ENCODE measurements at places on chromosomes 6 and 20.

DNA sequence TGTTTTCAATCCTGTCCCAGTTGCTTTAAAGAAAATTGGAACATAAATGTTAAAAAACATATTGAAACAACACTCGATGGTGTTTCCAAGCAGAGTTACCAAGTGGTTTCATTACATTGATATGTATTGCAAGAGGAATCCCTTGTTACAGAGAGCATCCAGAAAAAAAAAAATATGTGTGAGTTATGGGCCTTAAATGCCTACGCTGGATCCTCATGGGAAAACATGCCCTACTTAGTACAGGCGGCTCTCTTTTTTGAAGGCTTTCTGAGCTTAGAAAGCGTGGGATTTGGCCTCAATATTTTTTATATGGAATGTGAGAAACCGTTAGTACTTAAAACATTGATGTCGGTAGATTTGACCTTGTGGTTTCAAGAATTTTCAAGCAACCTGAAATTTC lies 26.1 kb downstream of the BTBD3 start:
- DNase-seq, result no peak

GRCh38 chr20:37261714-37262113 lies at the start of gene GHRH:
Gene GHRH, minus strand, starts transcription at chr20:37261814. Its CDS starts 4,925 bp downstream, at chr20:37256889.
- DNase-seq, result no peak

DNA sequence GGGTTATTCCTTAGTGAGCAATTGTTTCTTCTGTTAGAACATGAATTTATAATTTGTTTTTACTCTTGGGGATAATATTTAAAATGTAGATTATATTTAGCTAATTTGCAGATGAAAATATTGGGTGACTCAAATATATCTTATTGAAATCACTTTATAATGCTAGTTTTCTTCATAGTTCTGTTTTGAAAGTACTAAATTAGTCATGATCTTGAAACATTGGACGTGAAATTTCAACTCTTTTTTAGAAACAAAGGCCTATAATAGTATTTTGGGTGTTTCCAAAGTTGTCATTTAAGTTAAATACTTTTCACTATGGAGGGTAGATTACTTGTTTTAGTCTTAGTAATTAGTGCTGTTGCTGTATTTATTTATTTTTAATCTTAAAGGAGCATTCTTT lies 250.9 kb downstream of the UTRN start:
- no peak for DNase-seq

DNA sequence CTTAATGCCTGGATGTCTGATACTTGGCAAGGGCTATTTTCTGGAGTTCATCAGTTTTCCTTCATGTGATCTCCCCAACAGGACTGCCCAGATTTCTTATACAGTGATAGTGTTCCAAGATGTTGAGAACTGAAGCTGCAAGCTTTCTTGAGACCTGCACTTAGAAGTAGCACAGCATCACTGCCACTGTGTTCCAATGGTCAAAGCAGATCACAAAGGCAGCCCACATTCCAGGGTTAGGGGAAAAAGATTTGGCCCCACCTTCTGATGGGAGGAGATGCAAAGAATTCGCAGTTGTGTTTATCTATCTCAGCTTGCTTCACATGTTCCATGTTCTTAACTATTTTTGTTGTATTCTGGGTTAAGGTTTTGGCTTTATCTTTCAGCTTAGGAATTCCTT lies 78.2 kb downstream of the GPX5 start:
- DNase-seq, result no peak

DNA sequence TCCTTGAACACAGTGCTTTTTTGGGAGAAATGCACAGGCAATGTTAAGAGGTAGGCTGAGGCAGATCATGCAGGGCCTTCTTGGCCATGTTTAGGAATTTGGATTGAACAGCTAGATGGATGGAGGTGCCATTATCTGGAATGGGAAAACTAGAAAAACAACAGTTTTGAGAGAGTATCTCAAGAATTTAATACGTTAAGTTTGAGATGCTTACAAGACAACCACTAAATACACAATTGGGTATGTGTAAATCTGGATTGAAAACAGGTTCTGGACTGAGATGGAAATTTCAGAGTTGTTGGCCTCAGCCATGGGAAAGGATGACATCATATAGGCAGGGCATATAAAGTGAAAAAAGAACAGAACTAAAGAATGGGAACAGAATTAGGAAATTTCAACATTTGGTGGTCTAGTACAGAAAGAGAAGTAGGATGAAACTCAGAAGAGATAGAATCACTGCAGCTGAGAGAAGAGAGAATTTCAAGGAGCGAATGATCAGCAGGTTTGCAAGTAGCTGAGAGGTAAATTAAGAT lies 37.1 kb downstream of the NCOA7 start:
- no peak for DNase-seq

GRCh38 chr6:78460711-78461110 lies 406.6 kb upstream of the IRAK1BP1 start:
- DNase-seq, result no peak

GRCh38 chr6:11968241-11968806 lies 43.8 kb upstream of the HIVEP1 start:
- DNase-seq, result no peak

DNA sequence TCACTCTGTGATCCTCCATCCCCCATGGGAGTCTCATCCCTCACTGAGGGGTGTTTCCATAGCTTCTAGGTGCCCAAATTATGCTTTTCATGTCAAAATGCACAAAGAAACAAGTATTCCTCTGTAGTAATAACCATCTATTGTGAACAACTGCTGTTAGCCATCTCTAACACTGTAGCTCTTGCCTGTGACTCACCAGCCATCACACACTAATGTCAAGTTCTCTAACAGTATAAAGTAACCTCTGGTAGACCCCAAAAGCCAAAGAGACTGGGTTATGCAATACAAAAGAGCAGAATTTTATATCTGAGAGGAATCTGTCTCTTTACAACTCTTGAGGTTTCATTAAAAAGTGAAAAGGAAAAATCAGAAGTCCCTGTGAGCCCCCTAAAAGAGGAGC lies 25.4 kb upstream of the IYD start:
- DNase-seq, result no peak

GRCh38 chr6:39938773-39939654 lies 4.8 kb upstream of the MOCS1 start:
- DNase-seq, result no peak

GRCh38 chr20:63309261-63310071 lies 16.5 kb downstream of the COL20A1 start:
- DNase-seq, result peak; percentile 50

GRCh38 chr6:136846046-136846445 lies 23.7 kb downstream of the PEX7 start:
- DNase-seq, result peak; percentile 62

DNA sequence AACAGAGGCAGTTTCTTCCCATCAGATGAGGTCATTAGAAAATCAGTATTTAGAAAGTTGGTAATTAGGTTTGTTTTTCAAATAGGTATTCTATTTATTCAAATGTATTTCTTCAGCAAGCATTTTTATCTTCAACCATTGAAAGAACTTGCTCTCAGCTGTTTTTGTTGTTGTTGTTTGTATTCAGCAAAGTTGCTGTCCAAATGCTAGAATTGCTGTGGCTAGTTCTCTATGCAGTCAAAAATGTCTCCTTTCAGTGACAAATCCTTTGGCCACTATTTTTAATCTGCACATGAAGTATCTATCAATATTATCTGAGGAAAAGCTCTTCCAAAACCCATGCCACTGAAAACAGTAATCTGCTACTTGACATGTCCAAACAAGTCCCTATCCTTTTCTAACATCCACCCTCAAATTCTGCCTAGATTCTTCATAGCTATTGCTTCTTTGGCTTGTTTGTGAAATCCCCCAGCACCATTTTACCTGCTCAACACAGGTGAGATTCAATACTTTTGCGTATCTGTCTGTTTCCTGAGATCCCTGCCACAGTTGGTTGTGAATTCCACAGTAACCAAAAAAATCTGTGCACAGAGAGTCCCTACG lies 1005.4 kb downstream of the GRIK2 start:
- DNase-seq, result no peak

DNA sequence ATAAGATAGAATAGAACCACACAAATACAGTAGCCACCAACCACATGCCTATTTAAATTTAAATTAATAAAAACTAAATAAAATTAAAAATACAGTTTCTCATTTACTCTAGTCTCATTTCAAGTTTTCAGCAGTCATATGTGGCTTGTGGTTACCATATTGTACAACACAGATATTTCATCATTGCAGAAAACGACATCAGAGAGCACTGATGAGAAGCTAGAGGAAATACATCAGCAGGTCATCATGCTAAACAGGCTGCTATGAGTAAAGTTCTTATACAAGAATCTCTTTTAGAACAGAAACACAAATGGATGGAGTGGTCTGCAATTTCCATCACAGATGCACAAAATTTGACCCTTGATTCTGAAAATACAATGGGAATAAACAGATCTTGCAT lies 36.6 kb downstream of the TBC1D32 start:
- no peak for DNase-seq

- no peak for DNase-seq
Measured at GRCh38 chr6:39933669-39934130, 562 bp downstream of the MOCS1 start.

DNA sequence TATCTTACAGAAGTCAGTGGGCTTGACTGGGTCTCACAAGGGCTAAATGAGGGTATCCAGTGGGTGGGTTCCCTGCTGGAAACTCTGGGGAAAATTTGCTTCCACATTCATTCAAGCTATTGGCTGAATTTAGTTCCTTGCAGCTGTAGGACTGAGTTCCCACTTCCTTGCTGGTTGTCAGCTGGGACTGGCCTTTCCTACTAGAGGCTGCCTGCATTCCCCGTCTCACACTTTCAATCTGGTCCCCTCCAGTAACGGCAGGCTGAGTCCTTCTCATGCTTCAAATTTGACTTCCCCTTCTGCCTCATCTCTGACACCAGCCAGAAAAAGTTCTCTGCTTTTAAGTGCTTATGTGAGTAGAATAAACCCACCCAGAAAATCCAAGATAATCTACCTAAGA lies 4.4 kb downstream of the CSNK2A1 start:
- DNase-seq, result no peak
